ENCODE measurements at places on chromosomes 16 and 17.
A peak's percentile ranks its signal among the peaks of the same experiment; 100 is the strongest.

GRCh38 chr17:41492771-41493170, 3.1 kb upstream of the KRT36 start:
- peak; percentile 70 for DNase-seq

- DNase-seq, result no peak
Observed at GRCh38 chr17:29004081-29004692, 1.6 kb downstream of the SEZ6 start.

DNA sequence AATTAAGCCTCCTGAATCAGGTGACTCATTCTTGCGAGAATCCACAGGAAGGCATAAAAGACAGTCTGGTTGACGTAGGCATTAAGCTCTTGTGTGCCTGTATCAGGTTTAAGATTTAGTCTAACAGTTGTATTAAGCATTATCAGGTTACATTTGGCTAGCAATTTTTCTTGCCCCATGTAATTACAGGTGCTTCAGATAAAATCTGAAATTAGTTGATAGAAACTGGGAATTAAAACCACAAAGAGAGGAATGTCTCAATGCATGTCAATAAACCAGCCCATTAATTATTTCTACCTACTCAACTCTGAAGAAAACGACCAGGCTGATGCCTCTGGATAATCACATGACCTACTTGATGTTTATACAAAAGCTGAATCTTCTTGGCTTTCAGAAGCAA, 217.2 kb downstream of the CA10 start:
- no peak for DNase-seq

- DNase-seq, result no peak
Observed at GRCh38 chr16:46976550-46976949, 3.1 kb upstream of the DNAJA2 start.

GRCh38 chr16:56470232-56470631, 18.9 kb downstream of the OGFOD1 start:
- DNase-seq, result no peak

GRCh38 chr16:35749253-35750141, 2290.1 kb downstream of the TP53TG3F start:
- no peak for DNase-seq

GRCh38 chr17:42182927-42183734, 2.1 kb downstream of the HCRT start:
- DNase-seq, result no peak

DNA sequence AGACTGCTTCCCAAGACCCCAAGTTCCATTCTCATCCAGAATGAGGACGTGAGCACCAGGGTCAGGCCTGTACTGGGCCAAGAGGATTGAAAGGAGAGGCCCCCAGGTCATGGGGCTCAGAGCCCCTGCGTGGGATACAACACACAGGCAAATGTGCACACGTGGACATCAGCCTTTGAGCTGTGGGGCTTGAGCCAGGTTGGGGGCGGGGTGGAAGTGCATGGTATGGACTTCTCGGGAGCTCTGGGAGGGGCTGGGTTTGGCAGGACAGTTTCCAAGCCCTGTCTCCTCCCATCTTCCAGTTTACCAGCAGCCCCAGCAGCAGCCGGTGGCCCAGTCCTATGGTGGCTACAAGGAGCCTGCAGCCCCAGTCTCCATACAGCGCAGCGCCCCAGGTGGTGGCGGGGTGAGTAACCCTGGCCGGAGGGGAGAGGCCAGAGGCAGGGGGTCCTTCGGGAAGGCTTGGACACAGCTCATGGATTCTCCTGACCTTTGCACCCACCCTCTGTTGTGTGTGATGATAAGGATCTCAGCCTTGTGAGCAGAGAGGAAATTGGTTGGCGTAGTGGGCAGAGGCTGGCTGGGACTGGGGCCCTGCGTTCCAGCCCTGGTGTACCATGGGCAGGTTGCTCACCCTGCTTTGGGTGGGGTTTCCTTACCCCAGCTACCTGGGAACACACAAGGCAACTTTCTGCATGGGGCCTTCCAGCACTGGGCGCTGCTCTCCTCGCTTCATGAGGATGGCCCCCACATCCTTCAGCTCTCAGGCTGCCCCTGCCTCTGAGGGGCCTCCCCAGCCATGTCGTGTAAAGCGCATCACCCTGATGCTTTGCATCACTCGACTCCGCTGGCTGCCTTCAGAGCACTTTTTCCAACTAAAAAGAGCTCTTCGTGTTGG, 10.4 kb upstream of the LASP1NB start:
- no peak for DNase-seq
